ENCODE measurements at places on chromosomes 3 and 15.

DNA sequence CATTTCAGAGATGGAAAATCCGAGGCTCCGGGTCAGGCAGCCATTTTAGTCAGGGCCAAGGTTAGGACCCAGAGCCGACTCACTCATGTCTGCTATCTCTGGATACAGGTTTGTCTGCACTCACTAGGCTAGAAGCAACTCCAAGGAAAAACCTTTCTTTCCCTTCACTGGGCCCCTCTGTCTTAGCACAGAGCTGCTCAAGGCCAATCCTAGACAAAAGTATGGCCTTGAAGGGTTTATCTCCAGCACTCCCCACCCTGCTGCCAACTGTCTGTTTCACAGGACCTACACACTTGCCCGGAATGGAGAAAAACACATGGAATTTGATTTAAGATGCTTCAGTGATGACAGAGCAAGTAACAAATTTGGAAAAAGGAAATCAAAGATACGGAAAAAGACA, 25.6 kb downstream of the ACAN start:
- DNase-seq, result no peak

- DNase-seq, result peak; percentile 43
These were observed 5.6 kb upstream of the APPL1 start for GRCh38 chr3:57221883-57222282.

DNA sequence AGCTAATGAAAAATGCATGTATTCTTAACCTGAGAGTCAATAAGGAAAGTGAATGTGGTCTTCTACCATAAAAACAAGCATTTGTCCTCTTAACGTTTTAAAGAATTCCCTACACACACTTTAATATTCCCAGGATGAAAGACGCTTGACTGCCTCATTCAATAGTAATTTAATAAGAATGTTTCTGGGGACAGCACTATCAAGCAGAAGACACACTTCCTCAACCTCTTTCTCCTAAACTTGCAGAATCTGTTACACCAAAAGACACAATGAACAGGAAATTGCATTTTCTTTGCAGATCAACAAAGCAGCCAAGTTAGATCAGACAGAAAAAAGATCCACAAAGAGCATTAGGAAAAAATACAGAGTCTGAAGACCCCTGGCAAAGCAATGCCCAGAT, 97.7 kb downstream of the PLCH1 start:
- DNase-seq, result no peak

DNA sequence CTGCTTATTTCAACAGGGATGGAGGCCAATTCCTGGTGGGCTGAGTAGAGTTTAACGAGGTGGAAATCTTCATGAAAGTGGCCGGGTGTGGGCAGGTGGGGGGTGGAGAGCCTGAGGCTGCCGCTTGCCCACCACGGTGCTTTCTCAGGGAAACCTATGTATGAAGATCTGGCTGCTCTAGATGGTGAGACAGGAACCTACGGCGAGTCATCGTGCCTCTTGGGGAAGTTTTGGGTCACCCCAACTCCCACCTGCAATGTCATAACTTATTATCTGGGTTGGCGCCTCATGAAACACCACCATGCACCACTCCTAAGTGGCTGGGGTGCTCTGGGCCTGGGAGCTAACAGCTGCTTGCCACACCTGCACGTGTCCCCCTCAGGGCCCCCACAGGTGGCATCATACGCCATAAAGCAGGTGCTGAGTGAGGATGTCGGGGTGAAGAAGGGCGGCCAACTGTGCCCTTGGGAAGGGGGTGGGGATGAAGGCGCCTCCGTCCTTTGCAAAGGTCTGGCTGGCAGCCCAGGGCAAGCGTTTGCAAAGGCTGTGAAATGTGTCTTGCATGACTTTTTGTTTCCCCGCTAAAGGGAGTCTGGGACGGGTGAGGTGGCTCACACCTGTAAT, 27.9 kb upstream of the SNRPA1 start:
- no peak for DNase-seq

GRCh38 chr3:49717959-49718857, 1.3 kb downstream of the AMIGO3 start:
- peak; percentile 47 for DNase-seq

DNA sequence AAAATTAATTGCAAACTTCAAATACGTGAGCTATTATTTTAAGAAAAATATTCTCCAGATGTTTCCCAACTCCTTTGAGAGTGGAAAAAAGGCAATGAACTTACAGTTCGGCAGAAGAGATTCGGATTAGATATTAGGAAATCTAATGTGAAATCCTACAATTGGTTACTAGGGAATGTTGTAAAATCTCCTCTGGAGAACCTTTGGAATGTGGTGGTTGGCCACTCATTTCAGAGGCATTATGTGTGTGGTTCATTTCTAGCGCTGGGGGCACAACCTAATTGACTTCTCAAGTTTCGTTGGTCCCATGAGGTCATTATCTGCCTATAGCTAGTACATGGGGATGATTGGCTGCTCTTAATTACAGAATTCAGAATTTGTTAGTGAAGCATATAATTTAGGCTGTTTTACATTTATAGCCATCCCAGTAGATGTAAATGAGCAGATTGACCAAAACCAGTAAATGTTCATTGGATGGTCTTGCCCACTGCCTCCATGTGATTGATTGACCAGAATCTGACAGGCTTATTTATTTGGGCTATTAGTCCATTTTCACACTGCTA, 34.6 kb upstream of the CMSS1 start:
- DNase-seq, result peak; percentile 20

DNA sequence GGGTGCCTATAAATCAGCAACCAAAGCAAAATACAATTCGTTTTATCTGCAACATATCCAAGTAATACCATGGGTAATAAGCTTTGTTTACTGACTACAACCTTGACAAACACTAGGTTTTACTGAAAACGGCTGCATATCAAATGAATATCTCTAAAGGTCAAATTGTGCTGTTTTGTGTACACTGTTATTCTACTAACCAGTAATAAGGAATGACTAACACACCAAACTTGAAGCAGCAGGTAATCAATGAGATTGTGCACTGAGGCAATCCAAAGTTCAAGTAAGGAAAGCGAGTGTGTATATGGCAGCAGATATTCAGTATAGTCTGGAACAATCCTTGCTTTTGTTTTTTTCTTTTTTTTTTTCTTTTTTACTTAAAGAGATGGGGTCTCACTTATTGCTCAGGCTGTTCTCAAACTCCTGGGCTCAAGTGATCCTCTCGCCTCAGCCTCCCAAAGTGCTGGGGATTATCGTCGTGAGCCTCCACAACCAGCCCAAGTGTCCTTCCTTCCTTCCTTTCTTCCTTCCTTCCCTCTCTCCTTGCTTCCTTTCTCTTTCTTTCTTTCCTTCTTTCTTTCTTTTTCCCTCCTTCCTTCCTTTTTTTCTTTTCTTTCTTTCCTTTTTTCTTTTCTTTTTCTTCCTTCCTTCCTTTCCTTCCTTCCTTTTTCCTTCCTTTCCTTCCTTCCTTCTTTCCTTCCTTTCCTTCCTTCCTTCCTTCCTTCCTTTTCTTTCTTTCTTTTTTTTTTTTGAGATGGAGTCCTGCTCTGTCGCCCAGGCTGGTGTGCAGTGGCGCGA, 34.9 kb downstream of the AP3S2 start:
- DNase-seq, result no peak

DNA sequence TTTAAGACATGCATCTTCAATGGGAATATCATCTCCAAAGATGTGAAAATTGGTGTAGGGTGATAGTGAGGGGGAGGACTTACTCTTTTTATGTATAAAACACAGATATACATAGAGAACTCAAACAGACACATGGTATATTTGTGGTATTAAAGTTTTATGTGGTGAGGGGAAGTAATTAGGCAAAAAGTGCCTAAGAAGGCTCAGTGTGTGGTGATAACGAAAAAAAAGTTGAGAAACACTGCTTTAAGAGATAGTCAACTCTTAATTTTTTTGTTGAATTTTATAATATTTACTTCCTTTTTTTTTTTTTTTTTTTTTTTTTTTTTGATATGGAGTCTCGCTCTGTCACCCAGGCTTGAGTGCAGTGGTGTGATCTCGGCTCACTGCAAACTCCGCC, 174.2 kb upstream of the FRMD4B start:
- DNase-seq, result no peak

- DNase-seq, result peak; percentile 66
These were observed 889 bp upstream of the LRRIQ4 start for GRCh38 chr3:169811631-169812331.

DNA sequence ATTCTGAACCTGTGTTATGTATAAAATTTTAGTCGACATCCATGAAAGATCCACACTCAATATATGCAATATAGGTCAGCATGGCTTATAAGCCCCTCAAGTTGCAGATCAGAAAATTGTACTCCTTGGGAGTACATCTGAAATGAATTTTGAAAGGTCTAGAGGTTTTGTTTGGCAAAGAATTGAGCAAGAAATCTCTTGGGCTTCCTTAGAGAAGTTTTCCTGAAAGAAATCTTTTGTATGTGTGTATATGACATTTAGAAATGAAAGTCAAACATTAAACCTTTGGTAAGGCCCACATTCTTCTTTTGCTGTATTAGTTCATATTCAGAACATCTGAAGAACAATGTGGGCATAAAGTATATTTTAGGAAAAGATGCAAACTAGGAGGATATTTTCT, 1006.6 kb downstream of the NAALADL2 start:
- no peak for DNase-seq

DNA sequence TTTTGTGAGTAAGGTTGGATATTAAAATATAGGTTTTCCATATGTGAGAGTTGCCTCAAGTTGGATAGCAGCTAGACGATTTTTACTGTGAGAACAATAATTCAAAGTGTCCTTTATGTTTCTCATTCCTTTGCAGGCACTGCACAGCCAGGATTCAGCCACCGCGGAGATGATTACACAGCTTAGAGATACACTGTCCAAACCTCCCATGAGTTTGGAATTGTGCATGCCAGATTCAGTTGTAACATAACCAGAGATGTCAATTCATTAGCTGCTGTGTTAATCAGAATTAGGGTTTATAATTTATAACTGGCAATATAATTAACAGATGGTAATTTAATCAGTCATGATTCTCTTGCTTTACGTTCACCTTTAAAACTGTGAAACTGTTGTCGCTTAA, 132.3 kb downstream of the GABRB3 start:
- no peak for DNase-seq

GRCh38 chr3:76684946-76685345, 355.0 kb upstream of the ROBO2 start:
- no peak for DNase-seq

- peak; percentile 92 for DNase-seq
These were observed 103.3 kb downstream of the SNRK start for GRCh38 chr3:43389388-43390254.

GRCh38 chr3:184808021-184808420, 3.9 kb upstream of the VPS8 start:
- no peak for DNase-seq
